ENCODE measurements at places on chromosomes 4 and X.

- DNase-seq, result no peak
Measured at GRCh38 chr4:168677879-168678278, 181.0 kb downstream of the PALLD start.

DNA sequence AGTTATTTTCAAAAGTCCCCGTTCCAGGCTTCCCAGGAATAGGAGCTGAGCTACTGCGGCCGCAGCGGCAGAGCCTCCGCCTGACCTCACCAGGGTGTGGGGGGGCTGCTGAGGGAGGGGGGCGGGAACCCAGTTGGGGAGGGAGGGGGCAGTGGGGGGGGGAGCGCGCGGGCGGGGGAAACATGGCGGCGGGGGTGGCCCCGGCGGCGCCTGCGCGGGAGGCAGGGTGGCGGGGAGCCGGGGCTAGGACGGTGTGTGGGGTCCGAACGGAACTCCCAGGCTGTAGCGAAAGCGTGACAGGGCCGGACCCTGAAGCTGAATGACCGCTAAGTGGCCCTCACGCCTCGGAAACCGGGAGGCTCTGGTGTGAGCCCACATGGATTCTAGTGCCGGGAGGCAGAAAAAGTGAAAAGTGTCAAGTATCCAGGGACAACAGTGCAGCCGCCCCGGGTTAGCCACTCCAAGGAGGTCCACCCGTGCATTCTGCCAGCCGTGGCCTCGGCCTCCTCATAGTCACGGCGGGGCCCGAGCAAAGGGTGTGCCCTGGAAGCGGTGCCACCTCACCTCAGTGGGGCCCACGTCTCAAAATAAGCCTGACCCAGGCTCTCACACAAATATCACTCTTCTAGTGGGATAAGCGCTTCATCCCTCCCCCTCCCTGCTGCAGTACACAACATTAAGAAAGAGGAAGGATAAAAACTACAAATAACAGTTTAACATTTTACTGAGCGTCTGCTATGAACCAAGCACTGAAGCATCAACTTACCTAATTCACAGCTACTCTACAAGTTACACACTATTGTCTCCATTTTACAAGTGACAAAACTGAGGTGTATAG lies at the start of gene KLHL13:
Gene KLHL13, minus strand, starts transcription at position 98 of the 838 bp plus-strand sequence. CDS start 88,337 bp downstream, outside the sequence.
- DNase-seq, result no peak

- no peak for DNase-seq
Measured at GRCh38 chr4:25919676-25920075, 5.7 kb downstream of the SMIM20 start.

GRCh38 chrX:129144172-129145038 lies 378.9 kb downstream of the SMARCA1 start:
- no peak for DNase-seq

- DNase-seq, result no peak
Measured at GRCh38 chr4:113646442-113646822, 115.1 kb downstream of the CAMK2D start.

- DNase-seq, result no peak
Measured at GRCh38 chr4:168878623-168879022, 131.4 kb downstream of the CBR4 start.

Data from stimulated activated CD8-positive, alpha-beta memory T cell treated with anti-CD3 and anti-CD28 coated beads, Interleukin-2, amount 100 ng/mL, for 1 hour (primary cell).